Bladder microvascular endothelial cell (primary cell): ENCODE measurements at places on chromosomes 7 and 10. TPM values are rescaled to one million over a fixed set of nuclear protein-coding genes. Genes with fewer than 3 reads are reported as not detected.

Gene NACAD
- 0.32 and 2.0 TPM in 2 replicates for total RNA-seq

Gene OPALIN
- total RNA-seq, result not detected in 2 replicates

Gene CHST3
- 5.5 and 6.1 TPM in 2 replicates for total RNA-seq

Gene PTTG1IP2
- total RNA-seq, result not detected in 2 replicates

Gene EBLN1
- not detected in 2 replicates for total RNA-seq

Gene SFMBT2
- 2.7 and 3.1 TPM in 2 replicates for total RNA-seq

Gene KEL
- total RNA-seq, result under 0.01 TPM in 1 of 2 replicates, not detected in the other

Gene FRG2B
- not detected in 2 replicates for total RNA-seq
